H4 (cell line): ENCODE measurements at places on chromosomes 2 and 18.

GRCh38 chr2:58764338-58765104, 523.4 kb upstream of the FANCL start:
- DNase-seq: no peak

DNA sequence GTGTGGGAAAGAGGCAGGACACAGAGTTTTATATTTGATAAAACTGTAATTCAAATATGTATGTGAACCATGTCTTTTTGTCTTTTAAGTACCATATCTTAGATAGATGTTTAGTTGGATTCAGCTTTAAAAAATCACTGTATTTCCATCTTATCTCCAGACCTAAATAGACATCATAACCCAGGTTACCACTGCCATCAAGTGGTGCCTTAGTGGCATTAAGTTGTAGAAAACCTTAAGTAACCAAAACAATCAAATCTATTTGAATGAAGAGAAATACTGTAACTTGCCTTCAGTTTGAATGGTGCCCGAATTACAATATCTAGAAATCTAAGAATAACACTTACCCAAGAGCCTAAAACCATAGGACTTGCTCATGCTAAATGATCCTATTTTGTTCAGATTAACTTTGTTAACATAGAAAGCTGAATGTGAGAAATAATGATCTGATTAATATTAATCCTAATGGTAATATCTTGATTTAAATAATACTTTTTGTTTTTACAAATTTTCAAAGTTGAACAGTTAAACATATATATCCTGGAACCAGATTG, 92.5 kb upstream of the MAP2 start:
- DNase-seq: peak; percentile 57

- DNase-seq: no peak
Observed at GRCh38 chr2:28906376-28906775, 11.9 kb downstream of the WDR43 start.

GRCh38 chr2:113198790-113199612, 25.2 kb downstream of the PSD4 start:
- peak; percentile 57 for DNase-seq

GRCh38 chr2:145797692-145798091, 1277.8 kb upstream of the ZEB2 start:
- no peak for DNase-seq

DNA sequence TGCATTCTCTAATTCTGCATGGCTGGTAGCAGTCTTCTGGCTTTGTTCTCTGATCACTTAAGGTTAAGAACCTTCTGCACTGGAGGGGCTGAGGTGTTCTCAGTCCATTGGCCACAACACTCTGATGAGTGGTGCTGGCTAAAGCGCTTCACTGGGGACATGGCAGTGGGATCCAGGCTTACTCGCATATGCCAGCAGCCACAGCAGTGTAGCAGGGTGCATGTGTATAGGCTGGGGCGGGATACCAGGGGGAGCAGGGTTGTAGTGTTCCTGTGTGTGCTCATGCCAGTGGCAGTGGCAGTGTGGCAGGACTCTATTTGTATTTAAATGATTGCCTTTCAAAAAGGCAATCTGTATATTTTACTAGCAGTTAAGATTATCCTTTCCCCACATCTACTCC, 11.1 kb upstream of the TACR1 start:
- no peak for DNase-seq

DNA sequence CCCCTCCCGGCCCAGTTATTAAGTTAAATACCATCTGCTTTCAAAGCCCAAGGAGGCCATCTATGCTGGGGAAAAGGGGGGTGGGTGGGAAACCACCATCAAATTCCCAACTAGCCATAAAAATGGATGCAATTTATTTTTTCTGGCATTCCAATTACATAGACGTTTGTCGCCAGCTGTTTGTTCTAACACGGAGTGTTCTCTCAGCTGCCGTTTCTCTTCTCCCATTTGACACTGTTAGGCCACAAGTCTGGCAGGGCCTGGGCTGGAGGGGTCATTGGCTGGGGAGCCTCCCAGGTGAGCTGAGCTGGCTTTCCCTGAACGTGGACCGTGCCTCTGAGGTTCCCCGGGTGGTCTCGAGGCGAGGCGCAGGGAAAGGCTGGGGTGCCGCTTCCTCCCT, 16.6 kb downstream of the ATOH8 start:
- DNase-seq: no peak

DNA sequence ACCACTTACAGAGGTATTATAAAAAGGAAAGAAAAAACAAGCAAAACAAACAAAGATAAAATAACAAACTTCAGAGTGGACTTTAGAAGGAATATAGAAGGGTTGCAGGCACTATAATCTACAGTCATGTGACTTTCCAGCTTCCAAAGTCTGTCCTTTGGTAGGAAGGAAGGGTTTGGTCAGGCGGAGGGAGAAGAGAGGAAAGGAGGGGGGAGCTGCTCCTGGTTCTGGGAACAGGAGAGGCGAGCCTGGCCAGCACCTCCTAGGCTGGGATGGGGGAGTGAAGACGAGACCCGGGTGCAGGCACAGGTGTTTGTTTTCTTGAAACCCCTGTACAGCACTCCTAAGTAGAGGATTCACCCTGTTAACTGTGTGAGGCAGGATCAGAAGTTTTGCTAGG, 53.8 kb upstream of the GATA6 start:
- DNase-seq: no peak

DNA sequence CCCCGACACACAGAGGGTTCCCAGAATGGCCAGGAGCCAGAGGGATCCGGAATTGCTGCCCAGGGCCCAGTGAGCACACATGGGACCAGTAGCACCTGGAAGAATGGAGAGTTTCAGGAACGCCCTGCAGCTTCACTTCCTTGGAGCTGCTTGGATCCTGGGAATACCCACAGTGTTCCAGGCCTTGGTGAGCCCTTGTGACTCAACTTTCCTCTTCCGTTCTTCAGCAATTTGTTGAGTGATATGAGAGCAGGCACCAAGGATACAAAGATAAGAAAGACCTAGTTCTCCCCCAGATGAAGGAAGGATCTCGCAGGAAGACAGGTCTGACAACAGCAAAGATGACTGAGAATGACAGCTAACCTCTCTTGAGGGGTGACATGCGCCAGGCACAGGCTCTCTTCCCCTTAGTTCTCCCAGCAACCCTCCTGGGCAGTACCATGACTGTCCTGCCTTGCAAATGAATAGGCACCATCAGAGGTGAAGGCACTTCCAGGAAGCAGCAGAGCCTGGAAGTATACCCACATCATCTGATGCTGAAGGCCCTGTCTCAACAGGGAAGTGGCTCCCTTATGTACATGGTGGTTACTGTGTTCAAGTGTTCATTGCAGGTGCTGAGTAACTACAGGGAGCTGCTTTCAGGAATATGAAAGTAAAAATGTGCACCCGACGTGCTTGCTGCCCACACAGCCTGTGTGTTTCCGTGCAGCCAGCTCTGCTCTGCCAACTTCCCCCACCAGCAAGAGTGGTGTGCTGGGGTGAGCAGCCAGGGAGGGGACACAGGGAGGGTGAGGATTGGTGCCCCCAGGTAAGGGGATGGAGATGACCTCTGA, 116.2 kb downstream of the STPG4 start:
- no peak for DNase-seq

DNA sequence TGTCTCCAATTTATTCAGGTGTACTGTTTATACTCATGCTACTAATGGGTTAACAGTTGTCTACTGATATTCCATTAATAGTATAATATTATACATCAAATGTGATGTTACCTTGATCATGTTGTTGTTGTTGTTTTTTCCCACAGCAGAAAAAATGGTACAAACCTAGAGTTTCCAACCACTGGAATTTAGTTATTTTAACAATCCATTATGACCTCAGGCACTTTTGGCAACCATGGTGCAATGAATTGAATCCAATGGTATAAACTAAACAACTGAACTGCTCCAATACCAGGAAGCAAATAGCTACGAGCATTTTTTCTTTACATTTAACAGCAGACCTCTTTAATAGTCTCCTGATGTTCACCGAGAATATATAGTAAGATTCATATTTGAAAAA, 31.0 kb upstream of the C2orf66 start:
- DNase-seq: no peak

DNA sequence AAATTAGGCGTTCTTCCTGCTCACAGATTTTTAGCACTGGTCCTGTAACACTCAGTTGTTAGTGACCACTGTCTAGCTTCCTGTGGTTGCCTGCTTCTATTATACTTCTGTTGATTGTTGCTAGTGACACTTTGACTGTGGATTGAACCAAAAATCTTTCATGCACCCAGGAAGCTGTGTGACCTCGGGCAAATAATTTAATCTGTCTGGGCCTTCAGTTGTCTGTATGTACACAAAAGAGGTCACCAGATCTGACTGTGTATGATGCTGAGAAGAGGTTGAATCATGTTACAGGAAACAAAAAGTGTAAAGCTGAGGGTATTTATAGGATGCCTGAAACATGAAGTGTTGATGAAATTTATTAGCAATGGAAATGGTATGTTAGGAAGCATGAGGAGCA, 12.7 kb downstream of the ICOS start:
- no peak for DNase-seq

DNA sequence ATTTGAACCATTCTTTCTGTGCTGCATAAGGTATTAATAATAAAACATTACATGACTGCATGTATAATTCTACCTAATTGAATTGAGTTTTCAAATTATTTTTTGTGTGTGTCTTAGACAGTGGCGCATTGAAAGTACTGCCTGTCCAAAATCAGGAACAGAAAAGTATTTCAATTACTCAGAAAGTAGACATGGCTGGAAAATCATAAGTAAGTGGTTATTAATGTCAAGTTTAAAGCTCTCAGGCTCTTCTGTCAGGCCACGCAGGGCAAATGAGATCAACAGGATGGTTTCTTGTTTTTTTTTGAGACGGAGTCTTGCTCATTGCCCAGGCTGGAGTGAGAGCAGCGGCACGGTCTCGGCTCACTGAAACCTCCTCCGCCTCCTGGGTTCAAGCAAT, 32.4 kb upstream of the DARS1 start:
- DNase-seq: no peak

DNA sequence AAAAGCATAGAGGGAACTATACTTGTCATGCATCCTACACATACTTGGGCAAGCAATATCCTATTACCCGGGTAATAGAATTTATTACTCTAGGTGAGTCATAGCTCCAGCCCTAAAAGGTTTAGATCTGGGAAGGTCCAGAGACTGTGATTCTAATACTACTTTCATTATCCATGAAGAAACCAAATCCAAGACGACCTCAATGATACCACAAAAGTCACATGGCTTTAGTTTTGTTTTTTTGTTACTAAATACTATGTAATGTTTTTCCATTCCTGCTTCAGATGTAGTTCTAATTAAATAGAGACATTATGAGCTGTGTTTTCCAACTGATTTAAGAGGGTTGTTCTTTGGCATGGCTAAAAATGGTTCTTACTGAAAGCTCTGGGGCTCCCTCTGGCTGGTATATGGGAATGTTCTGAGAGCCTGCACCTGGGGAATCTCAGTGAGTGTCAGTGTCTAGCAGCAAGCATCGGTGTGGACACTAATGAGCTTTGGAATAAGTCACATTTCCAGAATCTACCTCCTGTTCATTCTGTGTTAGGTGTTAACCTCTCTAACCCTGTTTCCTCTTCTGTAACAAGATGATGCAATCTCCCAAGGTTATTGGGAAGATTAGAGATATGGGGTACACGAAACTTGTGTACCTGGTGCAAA, 20.5 kb upstream of the IL1RL2 start:
- DNase-seq: peak; percentile 37

- DNase-seq: no peak
Observed at GRCh38 chr18:23669804-23670405, 7.2 kb upstream of the ANKRD29 start.

GRCh38 chr2:216636551-216637450, 3.6 kb downstream of the IGFBP2 start:
- DNase-seq: peak; percentile 38

GRCh38 chr2:12271589-12271984, 445.1 kb upstream of the TRIB2 start:
- DNase-seq: no peak

DNA sequence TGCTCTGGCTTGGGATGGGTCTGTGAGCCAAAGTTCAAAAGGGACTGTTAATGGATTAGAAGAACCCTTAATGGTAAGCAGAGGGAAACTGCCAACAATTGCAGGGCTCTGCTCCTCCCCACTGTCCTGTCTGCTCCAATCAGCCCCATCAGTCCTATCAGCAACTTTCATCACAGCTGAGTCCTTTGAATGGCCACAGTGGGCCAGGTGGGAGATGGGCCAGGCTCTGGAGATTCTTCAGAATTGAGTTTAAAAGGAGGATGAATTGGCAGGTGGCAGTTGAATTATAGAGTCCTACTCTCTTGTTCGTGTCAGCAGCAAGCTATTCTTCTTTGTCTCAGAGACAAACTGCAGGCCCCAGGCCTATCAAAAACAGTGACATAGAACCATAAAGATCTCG, 573.9 kb downstream of the EPHA4 start:
- no peak for DNase-seq

DNA sequence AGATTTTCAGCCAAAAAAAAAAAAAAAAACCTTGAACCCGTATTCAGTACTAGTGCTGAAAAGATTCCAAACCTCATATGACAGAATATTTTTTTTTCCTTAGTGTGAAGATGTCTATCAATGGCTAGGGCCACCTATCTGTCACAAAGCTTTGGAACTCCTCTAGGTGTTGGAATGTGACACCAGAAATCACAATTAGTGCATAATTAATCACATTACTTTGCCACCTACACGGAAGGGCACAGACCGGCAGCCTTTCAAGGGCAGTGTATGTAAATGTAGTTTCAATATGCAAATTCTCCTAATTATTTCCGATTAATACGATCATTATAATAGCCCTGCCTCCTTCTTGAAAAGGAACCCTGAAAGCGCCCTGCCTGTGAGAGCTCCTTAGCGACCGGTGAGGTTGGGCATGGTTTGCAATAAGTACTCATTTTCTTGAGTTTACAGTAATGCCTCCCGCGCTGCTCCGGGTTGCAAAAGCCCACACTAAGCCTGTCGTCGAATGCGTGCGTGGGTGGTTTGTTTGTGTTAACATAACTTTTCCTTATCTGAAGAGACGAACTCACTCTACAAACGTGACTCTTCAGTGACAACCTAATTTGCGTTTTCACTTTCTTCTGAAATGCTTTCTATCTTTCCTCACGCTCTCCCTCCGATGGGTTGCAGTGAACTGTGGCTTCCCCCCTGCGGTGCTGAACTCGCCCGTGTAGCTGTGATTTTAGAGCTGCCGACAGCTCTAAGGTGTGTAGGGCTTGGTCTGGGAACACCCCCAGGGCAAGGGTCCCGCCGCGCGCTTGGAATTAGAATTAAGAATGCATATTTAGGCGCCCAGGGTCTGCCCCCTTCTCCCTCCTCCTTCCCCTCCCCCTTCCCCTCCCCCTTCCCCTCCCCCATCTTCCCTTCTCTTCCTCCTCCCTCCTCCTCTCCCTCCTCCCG, 765 bp upstream of the ID2 start:
- DNase-seq: peak; percentile 62

GRCh38 chr2:204727368-204727767, 182.1 kb downstream of the PARD3B start:
- DNase-seq: no peak

GRCh38 chr2:12776521-12776961, 59.8 kb downstream of the TRIB2 start:
- no peak for DNase-seq

- no peak for DNase-seq
Observed at GRCh38 chr18:21741312-21741561, 645 bp downstream of the MIB1 start.
